ENCODE measurements at places on chromosomes 1 and 21. TPM values are rescaled to one million over a fixed set of nuclear protein-coding genes. Genes with fewer than 3 reads are reported as not detected.

GRCh38 chr1:29669912-29670311 lies 433.6 kb downstream of the PTPRU start:
- no peak for DNase-seq

- DNase-seq: no peak
Measured at GRCh38 chr1:212225416-212225815, 59.8 kb upstream of the PPP2R5A start.

DNA sequence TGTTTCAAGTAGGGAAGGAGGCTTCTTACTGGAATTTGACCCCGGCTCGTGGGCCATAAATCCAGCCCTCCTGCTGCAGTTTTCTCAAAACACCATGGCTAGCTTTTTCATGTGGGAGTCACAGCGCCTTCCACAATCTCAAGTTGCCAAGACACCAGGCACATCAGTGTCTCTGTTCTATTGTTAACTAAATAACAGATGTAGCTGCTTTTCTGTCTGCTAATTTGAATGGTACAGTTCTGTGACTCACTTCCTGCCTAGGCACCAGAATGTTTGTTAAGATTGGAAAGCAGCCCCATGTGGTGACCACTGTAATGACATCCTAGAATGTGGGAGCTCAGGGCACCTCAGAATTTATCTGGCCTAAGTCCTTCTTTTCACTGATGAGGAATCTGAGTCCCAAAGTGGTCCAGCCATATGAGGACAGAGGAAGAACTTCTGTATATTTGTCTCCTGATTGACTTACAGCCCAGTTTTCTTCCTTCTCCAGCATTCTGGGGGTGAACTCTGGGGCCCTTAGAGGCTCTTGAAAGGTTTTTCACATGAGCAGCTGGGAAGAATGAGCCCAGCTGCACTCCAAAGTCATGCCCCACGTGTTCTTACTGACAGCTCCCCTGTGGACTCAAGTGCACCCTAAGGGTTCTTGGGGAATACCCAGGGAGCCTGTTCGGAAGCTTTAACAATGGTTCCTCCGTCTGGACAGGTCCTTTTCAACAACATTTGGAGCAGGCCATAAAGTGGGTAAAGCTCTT lies 27.5 kb downstream of the TRIM45 start:
- peak; percentile 8 for DNase-seq

DNA sequence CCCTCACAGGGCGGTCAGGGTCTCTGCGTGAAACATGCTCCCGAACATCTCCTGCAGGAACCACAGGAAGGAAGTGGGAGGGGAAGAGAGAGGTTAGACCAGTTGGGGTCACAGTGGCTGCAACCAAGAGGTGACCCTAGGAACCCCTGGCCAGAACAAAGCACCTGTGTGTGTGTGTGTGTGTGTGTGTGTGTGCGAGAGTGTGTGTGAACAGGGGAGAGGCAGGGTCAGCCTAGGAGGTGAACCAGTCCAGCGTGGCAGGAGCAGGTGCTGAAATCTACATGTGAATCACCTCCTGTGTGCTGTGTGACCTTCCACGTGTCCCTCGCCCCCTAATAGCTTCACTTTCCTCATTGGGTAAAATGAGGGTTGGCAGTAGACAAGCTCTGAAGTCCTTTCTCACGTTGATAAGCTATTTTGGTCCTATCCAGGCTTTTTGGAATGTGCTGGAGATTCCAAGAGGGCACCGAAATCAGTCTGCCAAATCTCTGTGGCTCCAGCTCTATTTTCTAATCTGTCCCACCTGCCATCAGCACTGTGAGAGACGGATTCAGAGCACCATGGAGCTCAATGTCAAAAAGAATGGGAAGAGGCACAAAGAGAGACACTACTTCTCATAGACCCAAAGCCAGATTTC lies 27.8 kb downstream of the SLC26A9 start:
- no peak for DNase-seq

- no peak for DNase-seq
Measured at GRCh38 chr1:206706806-206707366, 22.2 kb downstream of the MAPKAPK2 start.

DNA sequence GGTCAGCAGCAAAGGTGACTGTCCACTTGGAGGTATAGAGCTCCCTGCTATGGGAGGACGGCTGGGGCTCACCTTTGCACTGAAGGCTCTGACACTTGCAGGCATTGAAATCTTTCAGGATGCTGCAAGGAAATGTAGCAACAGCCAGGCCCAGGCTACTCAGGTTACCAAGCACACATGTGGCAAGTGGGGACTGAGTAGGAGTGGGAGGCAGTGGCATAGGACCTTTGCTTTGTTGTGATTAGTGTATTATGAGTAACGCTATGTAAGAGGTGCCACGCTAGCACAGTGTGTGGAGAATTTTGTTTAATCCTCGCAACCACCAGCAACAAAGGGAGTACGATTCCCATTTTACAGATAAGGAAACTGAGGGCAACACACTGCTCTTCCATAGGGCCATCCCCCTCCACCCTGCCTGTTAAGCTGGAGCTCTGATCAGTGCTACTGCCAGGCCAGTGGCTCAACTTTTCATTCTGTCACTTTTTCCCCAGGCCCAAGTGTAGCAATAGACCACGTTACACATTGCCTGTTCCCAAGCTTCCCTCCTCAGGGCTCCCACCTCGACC lies 21.2 kb downstream of the TMEM63A start:
- no peak for DNase-seq

GPX7 gene
- total RNA-seq: not detected

Measured in HCT116 (cell line).